Stimulated activated CD8-positive, alpha-beta memory T cell treated with anti-CD3 and anti-CD28 coated beads, Interleukin-2, amount 100 ng/mL, for 48 hours (primary cell): ENCODE measurements at places on chromosomes 3 and 15.

GRCh38 chr3:72009851-72010443, 225.0 kb upstream of the PROK2 start:
- no peak for DNase-seq

DNA sequence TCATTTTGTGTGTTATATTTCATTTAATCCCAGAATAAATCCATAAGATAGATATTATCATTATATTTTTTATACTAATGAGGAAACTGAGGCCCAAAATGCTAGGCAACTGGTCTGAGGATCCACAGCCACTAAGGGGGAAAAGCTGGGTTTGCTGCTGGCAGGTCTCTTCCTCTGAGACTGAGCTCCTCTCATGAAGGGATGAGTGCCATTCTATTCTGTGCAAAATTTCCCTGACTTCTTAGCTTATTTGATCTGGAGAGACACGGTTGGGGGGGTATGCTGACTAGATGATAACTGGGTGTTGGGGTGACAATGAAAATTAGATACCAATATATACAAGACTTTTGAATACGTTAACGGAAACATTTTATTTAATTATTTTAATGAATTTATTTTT, 1.9 kb downstream of the GCSAM start:
- no peak for DNase-seq

DNA sequence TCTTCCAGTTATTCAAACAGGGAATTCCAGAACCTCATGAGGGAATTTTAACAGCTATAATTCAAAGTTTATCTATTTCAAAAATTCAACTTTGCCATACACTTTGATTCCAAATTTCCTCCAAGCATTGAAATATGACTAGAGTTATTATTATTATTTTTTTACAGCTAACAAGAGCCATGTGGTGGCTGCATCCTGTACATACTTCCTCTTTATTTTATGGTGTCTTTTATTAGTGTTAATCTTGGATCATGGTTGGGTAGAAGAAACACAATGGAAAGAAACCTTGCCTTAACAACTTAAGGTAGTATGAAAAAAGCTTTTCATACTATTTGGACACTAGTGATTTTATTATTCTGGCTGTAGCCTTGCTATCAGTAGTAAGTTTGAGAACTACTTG, 52.7 kb downstream of the TFG start:
- DNase-seq = no peak

DNA sequence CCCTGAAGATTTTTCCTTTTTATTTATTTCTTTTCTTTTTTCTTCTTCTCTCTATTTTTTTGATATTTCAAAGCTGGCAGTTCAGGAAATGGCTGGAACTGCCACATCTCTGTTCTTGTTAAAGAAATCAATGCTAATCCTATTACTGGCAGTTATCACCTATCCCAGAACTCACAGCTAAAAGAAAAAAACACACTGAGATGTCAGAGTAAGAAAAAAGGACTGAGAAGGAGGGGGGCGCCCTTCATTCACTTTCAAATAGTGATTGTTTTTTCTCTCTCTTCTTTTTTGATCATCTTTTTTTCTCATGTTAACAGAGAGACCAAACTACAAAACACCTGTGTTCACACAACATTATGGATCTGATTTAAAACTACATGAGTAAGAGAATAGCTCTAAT, 337.1 kb downstream of the IL20RB start:
- DNase-seq = no peak

DNA sequence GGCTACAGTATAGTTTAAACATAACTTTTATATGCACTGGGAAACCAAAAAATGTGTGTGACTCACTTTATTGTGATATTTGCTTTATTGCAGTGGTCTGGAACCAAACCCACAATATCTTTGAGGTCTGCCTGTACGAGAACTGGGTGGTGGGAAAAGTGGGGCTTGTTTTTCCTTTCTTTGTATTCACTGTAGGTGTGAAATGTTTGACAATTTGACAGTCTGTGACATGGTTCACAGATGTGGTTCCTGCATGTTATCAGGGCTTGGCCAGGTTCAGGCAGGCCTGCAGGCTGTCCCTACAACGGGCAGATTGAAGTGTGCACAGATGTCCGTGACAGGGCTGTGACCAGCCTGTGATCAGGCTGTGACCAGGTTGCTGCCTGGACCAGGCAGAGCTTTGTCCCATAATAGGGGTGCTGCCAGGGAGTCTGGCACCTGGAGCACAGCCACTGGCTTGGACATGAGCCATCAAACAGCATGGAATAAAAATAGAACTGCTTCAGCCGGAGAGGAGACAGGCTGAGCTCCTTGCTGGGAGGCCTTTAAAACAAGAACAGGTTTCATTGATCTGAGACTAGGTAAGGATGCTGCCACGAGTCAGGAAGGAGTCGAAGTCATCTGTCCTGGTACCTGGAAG, 61.0 kb downstream of the KLF13 start:
- DNase-seq = no peak

DNA sequence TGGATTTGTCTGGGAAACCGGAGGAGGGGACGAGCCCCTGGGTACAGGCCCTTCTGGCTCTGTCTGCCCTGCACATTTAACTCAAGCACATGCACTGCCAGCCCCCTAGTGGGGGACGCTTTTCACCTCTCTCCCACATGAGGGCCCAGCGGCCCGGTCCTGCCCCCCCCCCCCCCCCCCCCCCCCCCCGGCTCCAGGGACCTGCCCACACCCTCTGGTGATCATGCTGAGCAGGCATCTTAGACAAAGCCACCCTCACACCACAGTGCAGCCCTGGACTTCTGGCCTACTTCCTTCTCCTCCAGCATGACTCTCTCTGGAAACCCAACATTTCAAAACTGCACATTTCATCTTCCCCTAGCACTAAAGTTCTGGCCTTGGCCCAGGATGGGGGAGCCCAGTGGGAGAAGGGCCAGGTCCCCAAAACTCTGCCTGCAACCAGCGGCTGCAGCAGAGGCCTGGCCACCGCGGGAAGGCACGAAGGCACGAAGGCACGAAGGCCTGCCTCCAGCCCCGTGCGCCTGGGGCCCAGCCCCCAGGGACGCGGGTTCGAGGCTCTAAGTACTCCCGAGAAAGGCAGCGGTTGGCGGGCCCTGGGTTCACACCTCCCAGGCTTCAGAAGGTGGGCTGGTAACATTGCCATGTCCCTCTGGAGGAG, 14.1 kb downstream of the KLF15 start:
- DNase-seq = no peak

- DNase-seq = no peak
These were observed 29.4 kb downstream of the ABTB1 start for GRCh38 chr3:127702151-127702578.

DNA sequence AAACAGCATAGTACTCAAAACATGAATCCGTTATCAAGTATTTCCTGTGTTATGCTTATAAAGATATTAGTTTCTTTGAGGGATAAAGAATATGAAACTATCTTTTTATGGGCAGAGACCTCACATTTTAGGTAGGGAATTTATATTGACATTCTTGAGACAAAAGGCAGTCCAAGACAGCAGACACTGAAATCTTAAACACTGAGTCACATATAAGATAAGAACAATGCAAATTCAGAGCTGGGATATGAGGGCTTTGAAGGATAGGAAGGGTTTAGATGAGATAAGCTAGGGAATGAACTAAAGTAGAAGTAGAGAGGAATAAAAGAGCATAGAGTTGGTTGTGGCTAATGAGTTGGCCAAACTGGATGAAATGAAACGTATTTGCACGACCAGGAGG, 58.4 kb downstream of the ASTE1 start:
- DNase-seq = no peak
